CD8-positive, alpha-beta memory T cell (primary cell): ENCODE measurements at places on chromosomes 5 and 9.

GRCh38 chr9:114314256-114314867 is 8.5 kb upstream of the ORM1 start:
- no peak for DNase-seq

DNA sequence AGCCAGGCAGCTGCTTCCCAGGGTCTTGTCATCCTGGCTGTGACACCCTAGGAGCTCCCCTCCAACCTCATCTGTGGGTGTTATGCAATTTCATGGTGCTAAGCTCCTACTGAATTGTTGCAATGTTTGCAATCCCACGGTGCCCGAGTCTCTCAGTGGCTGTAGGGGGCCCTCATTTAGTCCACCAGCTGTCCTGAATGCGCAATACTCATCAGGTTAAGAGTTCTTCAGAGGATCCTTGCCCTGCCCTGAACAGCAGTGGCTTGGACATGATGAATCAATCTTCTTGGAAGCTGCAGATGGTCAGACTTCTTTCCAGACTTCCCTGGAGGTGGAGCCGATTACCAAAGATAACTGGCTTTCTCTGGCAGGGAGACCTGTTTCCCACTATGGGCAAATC is 584.1 kb downstream of the CCDC171 start:
- DNase-seq, result no peak

GRCh38 chr9:90333226-90333625 is 309.4 kb downstream of the DIRAS2 start:
- DNase-seq, result no peak

GRCh38 chr5:45385321-45386058 is 310.7 kb downstream of the HCN1 start:
- DNase-seq, result no peak

- DNase-seq, result peak; percentile 38
Observed at GRCh38 chr5:132065351-132065937, 5.0 kb downstream of the IL3 start.

DNA sequence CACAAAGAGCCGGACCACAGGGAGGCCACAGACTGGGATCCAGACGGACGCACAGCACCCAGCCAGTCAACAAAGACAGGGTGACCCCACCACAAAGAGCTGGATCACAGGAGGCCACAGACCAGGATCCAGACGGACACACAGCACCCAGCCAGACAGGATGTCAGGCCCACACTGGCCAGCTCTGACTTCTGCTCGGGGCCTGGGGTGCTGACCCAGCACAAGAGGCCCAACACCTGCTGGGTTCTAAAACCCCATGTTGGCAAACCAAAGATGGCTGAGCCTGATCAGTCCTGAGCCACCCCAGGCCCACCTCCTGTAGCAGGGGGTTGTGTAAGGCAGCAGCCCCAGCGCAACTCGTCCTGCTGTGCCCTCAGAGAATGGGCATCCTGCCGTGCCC is 5.2 kb upstream of the DPH7 start:
- DNase-seq, result no peak

DNA sequence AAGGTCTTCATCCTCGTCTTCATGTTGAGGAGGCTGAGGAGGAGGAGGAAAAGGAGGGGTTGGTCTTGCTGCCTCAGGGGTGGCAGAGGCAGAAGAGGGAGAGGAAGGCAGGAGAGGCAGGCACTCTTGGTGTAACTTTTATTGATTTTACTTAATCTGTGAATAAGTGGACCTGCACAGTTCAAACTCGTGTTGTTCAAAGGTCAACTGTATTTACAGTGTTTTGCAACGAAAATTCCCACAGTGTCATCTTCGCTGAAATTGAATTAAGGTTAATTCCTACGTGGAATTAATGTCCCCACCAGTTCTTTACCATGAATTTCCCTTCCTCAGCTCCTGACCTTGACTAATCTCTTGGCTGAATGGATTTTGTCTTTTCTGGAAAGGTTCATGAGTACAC is 21.2 kb upstream of the ENHO start:
- no peak for DNase-seq

DNA sequence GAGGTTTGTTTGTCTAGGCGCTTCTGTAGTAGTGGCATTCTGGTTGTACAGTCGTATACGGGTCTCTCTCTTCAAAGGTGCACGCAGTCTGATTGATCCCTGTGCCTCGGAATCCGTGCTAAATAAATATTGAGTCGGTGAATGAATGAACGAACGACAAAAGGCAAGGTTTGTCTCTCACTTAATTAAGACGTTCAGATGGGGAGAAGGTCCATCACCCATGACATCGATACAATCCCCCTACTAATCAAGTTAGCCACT is 500 bp upstream of the CREBRF start:
- DNase-seq, result no peak

DNA sequence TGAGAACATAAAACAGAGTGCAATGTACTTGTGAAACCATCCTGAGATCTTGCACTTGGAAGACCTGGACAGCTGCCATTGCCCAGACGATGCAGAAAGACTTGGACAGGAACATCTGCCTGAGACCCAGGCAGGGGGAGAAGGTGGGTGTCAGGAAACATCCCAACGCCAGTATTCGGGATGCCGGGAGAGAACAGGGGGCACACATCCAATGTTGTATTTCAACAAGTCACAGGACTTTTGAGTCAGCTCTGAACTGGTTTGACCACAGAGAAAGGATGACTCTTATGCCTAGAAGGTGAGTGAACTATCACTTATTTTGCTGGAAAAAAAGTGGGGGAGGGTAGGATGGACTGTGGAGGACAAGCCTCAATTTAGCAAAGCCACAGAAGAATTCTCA is 124.6 kb downstream of the ROR2 start:
- no peak for DNase-seq
